ENCODE measurements at places on chromosomes 11 and 22.

- no peak for DNase-seq
Observed at GRCh38 chr11:10515418-10515817, 25.6 kb downstream of the RNF141 start.

- DNase-seq: no peak
Observed at GRCh38 chr11:68013611-68014156, 3.6 kb downstream of the ALDH3B1 start.

- no peak for DNase-seq
Observed at GRCh38 chr22:32267011-32267410, 11.9 kb upstream of the SLC5A4 start.

DNA sequence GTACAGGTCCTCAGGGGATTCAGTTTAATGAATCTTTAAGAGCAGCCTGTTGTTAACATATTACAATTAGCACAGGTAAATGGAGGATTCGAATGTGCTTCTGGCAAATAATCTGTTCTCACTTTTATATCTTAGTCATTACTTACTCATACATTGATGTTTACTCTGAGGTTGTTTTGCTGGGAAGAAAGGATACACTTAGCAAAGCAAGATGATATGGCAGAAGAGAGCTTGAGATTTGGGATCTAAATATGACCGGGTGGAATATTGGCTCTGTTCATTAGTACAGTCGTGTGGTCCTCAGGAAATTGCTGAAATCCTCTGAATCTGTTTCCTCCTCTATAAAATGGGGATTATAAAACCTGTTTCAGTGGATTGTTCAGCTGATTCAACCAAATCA is 59.7 kb downstream of the SPON1 start:
- peak; percentile 28 for DNase-seq
